ENCODE measurements at places on chromosomes 1 and 21. TPM values are rescaled to one million over a fixed set of nuclear protein-coding genes. Genes with fewer than 3 reads are reported as not detected.

Gene CASQ2
- polyA plus RNA-seq, result not detected

Gene NDC1
- 14.6 TPM for polyA plus RNA-seq

Gene ARHGAP29
- 20.1 TPM for polyA plus RNA-seq

Gene OR2L5
- not detected for polyA plus RNA-seq

Gene THEM5
- not detected for polyA plus RNA-seq

DNA sequence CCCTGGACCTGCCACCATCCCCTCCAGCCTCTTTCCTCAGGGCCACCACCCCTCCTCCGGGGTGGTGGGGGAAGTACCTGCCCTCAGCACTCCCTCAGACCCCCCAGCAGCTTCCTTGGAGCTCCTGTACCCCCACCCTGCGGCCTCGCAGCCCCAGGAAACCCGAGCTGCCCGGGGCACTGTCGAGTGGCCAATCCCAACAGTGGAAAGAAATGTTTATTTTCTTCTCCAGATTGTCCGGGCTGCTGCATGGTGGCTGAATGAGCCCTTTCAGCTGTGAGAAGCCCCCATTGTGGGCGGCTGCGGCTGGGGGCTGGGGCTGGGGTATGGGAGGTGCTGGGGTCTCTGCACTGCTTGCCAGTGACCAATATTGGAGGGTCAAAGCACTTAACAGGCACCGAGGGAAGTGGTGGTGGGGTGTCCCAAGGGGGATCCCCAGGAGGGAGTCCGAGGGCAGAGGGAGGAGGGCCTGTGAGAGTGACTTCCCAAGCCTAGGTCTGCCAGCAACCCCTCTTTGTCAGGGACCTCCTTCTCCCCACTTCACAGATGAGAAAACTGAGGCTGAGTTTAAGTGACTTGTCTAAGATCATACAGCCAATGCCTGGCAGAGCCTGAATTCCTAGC, 25.2 kb downstream of the RUNX3 start:
- DNase-seq, result no peak

- no peak for DNase-seq
These were observed 24.7 kb upstream of the ADGRB2 start for GRCh38 chr1:31788825-31789256.

DNA sequence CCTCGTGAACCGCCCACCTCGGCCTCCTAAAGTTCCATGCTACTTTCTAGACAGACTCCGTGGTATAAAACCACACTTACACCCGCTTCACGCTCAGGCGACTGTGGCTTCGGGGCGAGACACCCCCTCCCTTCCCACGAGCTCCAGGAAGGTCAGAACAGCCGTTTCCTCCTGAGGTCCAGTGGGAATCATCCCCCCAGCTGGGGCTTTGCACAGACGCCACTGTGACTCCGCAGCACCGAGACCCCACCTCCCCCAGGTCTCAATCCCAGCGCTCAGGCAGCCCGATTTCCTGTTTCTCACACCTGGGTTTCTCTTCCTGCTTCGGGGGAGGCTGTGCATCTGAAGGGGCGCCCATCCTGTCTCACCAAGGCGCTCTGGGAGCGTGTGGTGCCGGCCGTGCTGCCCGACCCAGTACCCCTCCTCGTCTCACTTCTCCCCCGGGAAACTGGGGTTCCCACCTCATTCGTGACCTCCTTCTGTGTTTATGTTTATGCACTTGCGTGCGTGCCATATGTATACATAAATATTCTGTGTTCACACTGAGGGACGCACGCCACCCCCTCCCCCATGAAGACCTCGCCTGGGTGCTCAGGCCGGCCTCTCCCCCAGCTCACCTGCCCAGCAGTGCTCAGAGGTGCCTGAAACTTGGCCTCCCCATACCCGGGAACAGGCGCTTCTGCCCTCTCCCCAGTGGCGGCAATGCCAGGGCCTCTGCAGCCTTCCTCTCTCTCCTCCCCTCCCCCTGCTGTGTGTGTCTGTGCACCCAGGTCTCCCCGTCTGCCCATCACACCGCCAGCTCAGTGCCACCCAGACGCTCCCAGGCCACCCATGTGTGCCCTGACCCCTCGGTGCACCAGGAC, 14.6 kb downstream of the SLC35E2B start:
- DNase-seq, result peak; percentile 20

- DNase-seq, result peak; percentile 91
These were observed 581 bp downstream of the SSU72 start for GRCh38 chr1:1573843-1574720.

GRCh38 chr1:8814865-8815264, 2.6 kb downstream of the RERE start:
- DNase-seq, result peak; percentile 33

- DNase-seq, result no peak
These were observed 46.8 kb upstream of the TSPAN2 start for GRCh38 chr1:115136106-115136505.

DNA sequence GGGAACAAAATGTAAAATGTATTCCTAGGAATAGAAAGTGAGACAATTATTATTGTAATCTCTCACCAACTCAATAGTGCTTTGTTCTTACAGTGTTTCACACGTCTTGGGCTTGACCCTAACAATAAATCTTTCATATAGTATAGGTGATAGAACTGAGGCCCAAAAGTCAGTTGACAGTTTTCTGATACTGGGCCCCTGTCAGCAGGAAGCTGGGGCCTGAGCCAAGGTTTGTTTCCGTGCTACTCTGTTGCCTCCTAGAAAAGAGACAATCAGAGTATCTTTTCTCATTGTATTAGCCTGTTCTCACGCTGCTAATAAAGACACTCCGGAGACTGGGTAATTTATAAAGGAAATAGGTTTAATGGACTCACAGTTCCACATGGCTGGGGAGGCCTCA, 5.0 kb downstream of the RRP1B start:
- no peak for DNase-seq

DNA sequence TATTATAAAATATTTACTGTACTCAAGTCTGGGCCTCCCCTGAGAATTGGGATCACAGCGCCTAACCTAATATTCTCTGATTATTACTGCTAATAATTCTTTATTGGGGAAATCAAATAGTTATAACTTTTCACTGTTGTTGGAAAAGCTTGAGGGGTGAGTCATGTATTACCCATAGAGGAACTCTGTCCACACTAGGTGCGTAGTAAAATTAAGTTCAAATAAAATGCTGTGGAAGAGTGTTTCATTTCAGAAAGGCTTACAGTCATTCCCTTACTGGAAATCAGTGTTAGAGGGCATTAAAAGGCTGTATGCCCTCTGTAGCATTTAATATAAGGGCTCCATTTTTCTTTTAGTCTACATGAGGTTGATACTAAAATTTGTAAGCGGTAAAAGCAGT, 135.0 kb upstream of the NFIA start:
- no peak for DNase-seq

GRCh38 chr1:83791821-83792437, 207.0 kb downstream of the TTLL7 start:
- DNase-seq, result no peak

DNA sequence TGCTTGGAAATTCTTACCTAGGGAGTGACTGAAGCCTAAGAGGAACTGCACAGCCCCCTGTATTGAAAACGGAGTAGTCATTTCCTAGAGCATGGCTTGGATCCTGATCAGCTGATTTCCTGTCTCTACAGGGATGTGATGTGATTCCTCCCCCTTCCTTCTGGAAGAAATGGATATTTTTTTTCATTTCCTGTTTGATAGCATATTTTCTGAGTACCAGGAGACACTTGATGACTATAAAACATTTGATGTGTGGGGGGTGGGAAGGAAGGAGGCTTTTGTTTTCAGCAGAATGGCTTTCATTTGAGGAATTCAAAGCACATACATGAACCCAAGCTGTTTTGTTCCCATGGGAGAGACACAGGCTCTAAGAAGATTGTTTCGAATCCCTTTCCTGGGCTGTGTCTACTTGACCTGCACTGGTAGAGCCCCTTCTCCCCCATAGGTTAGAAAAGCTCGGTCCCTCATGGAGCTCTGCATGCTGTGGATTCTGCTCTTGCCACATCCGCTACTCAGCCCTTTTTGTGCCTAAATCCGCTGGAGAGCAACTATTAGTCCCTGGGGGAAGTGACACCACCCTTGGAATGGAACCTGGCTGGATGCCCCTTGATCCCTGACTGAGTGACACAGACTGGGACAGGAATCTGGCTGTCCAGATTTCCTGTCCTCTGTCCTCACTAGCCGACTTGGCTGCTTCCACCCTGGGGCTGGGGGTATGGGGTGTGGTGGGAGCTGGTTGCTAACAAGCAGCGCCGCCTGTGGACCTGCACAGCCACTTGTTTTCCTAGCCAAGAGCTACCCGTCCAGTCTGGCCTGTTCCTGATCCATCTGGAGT, 71.8 kb upstream of the MACF1 start:
- DNase-seq, result peak; percentile 64

- no peak for DNase-seq
These were observed 377.5 kb downstream of the LMO4 start for GRCh38 chr1:87706203-87706602.

- no peak for DNase-seq
These were observed 66.8 kb downstream of the PHACTR4 start for GRCh38 chr1:28436211-28436769.

DNA sequence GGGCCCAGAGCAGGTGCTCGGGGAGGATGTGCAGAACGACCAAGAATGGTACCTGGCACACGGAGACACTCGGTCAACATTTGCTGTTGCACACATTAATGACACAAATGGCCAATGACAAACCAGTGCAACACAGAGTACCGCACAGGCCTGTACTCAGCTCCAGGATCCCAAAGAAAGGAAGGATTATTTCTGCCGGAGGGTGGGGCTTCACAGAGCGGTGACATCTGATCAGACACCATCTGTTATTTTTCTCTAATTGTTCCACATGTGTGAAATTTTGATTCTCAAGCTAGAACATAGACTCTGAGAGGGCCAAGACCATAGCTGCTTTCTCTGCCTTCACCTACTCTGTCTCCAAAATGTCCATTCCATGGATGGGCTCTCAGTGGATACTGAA, 100.4 kb downstream of the MRPL37 start:
- DNase-seq, result no peak

- DNase-seq, result peak; percentile 16
These were observed 447.3 kb downstream of the PLA2G4A start for GRCh38 chr1:187275985-187276575.

DNA sequence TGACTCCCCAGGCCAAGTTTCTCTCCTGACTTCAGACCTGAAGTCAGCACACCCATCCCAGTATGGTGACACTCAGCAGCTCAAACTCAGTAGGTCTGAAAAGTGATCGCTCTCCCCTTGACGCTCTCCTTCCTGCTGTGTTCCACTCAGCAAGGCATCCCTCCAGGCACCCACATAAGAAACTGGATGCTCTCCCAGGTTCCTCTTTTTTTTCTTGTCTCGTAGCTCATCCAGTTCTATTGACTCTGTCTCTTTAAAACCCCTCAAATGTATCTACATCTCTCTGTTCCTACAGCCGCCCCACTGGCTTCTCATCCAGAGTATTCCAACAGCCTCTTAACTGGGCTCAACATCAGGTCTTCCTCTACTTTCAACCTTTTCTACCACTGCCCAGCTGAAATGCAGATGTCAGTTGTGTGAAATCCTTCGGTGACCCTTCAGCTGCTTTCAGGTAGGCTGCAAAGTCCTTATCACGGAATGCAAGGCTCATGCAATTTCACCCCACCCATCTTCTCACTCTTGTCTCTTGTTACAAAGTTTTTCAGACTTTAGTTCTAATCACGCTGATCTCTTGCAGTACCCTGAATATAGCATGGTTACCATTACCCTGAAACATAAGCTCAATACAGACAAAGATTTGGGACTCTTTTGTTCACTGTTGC, 286.2 kb upstream of the POU3F1 start:
- DNase-seq, result no peak

Measured in SK-N-SH (cell line).